ENCODE measurements at places on chromosomes 1 and 21. TPM values are rescaled to one million over a fixed set of nuclear protein-coding genes. Genes with fewer than 3 reads are reported as not detected.

The OLIG1 gene
- polyA plus RNA-seq: not detected

The ORC1 gene
- polyA plus RNA-seq: 0.48 TPM

The BTBD19 gene
- polyA plus RNA-seq: 4.3 TPM

The PPP2R5A gene
- polyA plus RNA-seq: 47.1 TPM

The DNASE2B gene
- not detected for polyA plus RNA-seq

The DTL gene
- polyA plus RNA-seq: 0.29 TPM

The C1QA gene
- 223 TPM for polyA plus RNA-seq

The TAL1 gene
- 4.0 TPM for polyA plus RNA-seq

The SFN gene
- 23.5 TPM for polyA plus RNA-seq
